ENCODE measurements at places on chromosomes 4 and X. TPM values are rescaled to one million over a fixed set of nuclear protein-coding genes. Genes with fewer than 3 reads are reported as not detected.

- no peak for DNase-seq
Measured at GRCh38 chr4:111579767-111580166, 565.5 kb upstream of the FAM241A start.

- DNase-seq, result no peak
Measured at GRCh38 chrX:19190902-19191301, 68.6 kb upstream of the ADGRG2 start.

- DNase-seq, result no peak
Measured at GRCh38 chr4:174467107-174467506, 55.2 kb downstream of the HPGD start.

DNA sequence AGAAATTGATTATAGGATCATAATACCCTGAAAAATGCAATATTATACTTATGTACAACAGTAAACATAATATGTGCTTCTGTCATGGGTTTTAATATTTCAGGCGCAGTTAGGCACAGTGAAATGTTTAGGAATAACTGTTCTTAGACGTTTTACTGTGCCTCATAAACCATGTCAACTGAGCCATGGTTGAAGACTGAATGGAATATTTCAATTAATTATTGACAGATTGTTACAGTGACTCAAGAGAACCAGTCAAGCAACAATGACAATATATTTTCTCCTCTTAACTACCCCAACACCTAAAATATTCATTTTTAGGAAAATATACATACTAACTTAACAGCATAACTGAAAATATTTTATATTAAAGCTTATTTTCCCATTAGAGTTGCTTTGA lies 852.7 kb upstream of the FRG1 start:
- DNase-seq, result no peak

DNA sequence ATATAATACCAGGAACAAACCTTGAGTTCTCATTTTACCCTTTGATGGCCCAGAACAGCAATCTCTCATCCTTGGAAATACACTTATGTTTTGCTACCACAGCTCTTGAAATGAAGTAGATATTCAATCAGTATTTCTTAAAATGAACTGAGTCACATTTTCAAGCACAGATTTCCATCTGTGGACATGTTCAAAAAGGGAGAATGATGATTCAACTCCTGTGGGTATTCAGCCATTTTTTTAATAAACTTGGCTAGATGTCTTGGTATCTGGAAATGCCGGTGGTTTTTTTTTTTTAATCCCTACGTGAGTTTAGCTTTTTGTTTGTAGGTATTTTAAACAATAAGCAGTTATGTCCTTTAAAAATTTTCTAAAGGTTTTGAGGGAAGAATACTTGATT lies 64.2 kb upstream of the TRPC5OS start:
- DNase-seq, result no peak

DNA sequence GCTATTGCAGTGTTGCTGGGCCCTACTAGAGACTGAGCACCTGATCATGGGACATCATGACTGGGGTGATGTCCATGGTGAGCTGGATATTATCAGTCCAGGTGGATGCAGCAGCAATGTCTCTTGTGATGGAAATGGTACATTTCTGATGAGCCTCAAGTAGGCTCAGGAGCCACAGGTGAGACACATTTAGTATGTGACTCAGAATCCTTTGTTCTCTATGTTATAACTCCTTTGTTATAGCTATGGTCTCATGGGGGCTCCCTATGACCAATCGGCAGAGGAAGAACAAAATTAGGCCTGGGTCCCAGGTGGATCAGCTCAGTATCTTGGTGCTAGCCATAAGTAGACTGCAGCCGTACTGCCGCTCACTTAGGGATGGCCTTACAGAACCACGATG lies 107.9 kb upstream of the FAT1 start:
- DNase-seq, result no peak

DNA sequence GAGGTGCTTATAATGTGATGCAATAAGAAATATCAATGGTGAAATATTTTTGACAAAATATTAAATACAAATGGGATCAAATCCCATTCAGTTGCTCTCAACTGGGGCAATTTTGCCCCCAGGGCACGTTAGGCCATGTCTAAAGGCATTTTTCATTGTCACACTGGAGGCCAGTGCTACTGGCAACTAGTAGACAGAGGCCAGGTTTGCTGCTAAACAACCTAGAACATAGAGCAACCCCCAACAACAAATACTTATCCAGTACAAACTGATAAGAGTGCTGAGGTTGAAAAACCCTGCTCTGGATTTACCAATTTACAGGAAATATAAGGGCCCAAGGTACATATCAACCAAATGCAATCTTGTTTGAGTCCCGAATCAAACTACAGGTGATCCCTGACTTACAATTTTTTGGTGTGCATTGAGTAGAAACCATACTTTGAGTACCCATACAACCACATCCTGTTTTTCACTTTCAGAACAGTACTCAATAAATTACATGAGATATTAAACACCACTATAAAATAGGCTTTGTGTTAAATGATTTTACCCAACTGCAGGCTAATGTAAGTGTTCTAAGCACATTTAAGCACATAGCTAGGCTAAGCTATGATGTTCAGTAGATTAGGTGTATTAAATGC lies 237.5 kb downstream of the HNRNPD start:
- no peak for DNase-seq

- no peak for DNase-seq
Measured at GRCh38 chr4:42453612-42454011, 56.3 kb downstream of the SHISA3 start.

DNA sequence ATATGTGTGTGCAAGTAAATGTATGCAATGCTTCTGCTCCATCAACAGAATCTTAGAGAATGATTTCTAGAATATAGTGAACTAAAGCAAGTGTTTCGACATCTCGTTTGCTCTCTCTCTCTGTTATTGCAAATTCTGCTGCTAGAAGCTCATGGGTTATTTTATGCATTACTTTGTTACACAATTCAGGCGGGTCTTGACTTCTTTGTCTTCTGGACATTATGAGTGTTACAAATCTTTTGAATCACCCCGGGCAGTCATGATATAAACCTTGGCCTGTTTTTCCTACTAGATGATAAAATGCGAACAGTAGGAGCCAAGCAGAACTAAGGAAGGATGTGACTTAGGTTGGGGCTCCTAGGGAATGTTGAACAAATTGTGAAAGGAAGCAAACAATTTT lies 166.4 kb upstream of the SFRP2 start:
- no peak for DNase-seq

DNA sequence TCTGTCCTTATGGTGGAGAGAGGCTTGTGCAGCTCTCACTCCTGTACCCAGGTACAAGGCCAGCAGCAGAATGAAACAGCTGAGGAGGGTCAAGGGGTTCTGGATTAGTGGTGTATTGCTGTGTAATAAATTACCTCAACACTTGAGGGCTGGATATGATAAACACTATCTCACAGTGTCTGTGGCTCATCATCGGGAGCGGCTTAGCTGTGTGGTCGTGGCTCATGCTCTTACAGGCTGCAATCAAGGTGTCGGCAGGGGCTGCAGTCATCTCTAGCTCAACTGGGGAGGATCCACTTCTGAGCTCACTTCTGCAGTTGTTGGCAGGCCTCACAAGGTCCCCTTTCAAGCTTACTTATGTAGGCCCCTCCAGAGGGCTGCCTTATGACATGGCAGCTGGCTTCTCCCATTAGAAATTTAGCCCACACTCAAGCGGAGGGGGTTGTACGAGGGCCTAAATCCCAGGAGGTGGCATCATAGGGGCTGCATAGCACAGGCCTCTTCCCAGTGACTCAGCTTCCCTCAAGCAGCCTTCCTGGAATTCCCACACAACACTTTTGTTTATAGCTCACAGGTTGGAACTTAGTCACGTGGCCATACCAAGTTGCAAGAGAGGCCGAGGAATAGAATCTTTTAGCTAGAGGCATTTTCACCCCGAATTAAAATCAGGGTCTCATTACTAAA lies 148.2 kb upstream of the RPS6KA3 start:
- no peak for DNase-seq

GRCh38 chr4:14575919-14576318 lies 426.4 kb upstream of the CPEB2 start:
- no peak for DNase-seq

GRCh38 chrX:47272013-47272408 lies 39.2 kb downstream of the USP11 start:
- DNase-seq, result no peak

- no peak for DNase-seq
Measured at GRCh38 chr4:87524456-87524855, 4.7 kb downstream of the SPARCL1 start.

DNA sequence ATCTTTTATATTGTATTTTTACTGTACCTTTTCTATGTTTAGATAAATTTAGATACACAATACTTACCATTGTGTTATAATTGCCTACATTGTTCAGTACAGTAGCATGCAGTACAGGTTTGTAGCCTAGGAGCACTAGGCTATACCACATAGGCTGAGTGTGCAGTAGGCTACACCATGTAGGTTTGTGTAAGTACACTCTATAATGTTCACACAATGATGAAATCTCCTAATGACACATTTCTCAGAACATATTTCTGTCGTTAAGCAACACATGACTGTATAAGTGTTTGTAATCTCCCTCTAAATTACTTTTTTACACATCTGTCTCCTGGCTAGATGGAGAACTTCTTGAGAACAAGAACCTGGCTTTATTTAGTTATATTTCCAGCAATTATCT lies 40.3 kb downstream of the UCHL1 start:
- no peak for DNase-seq

DNA sequence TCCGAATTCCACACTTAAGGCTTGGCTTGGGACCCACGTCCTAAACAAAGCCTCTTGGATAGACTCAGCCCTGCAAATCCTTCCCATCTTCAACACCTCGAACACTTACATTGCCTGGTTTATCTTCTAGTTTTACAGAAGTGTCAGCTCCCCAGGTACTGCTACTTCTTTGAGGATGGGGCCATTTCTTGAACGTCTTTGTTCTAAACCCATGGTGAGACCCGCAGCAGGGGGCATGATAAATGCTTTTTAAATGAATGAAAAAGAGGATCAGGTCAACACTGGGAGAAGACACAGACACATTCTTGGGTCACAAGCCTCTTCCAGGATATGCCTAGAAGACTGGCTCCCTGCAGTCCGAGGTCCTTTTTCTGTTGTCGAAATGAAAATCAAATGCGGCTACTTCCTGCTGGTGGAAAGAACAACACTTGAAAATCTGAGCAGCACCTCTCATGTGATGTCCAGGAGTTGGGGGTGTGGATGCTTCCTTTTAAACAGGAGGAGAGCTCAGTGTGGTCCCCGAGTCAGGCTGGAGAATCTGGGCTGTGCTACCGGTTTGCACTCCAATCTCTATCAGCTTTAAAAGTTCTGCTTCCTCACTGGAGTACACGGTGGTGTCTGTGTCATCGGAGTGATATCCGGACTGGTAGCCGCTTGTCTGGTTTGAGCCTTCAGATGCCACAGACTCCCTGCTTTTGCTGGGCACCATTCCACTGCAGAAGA lies 45.8 kb downstream of the KDR start:
- no peak for DNase-seq

GRCh38 chrX:48559636-48560035 lies 14.6 kb upstream of the RBM3 start:
- no peak for DNase-seq

GRCh38 chr4:93749292-93749761 lies 79.2 kb upstream of the ATOH1 start:
- DNase-seq, result no peak

GRCh38 chr4:53707491-53707890 lies 116.2 kb upstream of the LNX1 start:
- DNase-seq, result no peak

DNA sequence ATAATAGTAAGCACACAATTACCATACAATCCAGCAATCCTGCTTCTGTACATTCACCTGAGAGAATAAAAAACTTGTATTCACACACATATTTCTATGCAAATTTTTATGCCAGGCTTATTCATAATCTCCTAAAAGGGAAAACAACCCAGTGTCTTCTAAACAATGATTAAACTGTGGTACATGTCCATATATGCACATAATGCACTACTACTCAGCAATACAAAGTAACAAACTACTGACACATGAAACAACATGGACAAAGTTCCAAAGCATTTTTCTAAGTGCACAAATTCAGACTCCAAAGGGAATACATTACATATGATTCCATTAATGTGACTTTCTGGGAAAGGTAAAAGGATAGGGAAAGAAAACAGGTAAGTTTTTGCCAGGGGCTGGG lies 18.0 kb upstream of the FMR1 start:
- no peak for DNase-seq

GRCh38 chr4:88812420-88812819 lies 114.8 kb upstream of the NAP1L5 start:
- no peak for DNase-seq

Gene HPGDS
- polyA plus RNA-seq, result 5.8 TPM

Gene GYPE
- 2.6 TPM for polyA plus RNA-seq

Gene KLHL2
- 6.6 TPM for polyA plus RNA-seq

Gene PPP1R2C
- not detected for polyA plus RNA-seq

Gene SFRP2
- polyA plus RNA-seq, result 42.4 TPM

Gene ADAM29
- polyA plus RNA-seq, result not detected

Gene NAP1L2
- 0.50 TPM for polyA plus RNA-seq

Gene SULT1E1
- 20.9 TPM for polyA plus RNA-seq

Gene PACRGL
- polyA plus RNA-seq, result 13.3 TPM

Gene GPR82
- 0.13 TPM for polyA plus RNA-seq

Gene USP17L29
- polyA plus RNA-seq, result not detected

Gene RHOXF2B
- polyA plus RNA-seq, result not detected

Gene RPS6KA6
- 5.2 TPM for polyA plus RNA-seq

Gene RIPPLY1
- polyA plus RNA-seq, result not detected

Gene NPY1R
- 2.0 TPM for polyA plus RNA-seq

All from hindlimb muscle (tissue), 1 donor.